Activated naive CD4-positive, alpha-beta T cell (primary cell): ENCODE measurements at places on chromosomes 12 and 14.

GRCh38 chr14:93426750-93427149 lies 4.0 kb upstream of the UNC79 start:
- DNase-seq, result no peak

DNA sequence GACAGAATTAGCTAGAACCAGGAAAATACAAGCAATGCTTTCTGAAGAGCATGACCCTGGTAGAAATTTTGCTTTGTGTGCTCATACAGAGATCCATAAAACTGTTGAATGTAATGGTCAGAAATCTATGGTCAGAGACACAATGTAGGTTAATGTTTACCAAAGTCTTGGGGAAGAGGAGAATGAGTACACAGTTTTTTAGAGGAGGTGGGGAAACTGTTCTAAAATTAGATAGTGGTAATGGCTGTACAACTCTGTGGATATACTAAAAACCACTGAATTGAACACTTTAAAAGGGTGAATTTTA lies 109.5 kb upstream of the ARHGAP5 start:
- no peak for DNase-seq

GRCh38 chr12:132965796-132966195 lies 9.7 kb upstream of the ZNF605 start:
- DNase-seq, result no peak

DNA sequence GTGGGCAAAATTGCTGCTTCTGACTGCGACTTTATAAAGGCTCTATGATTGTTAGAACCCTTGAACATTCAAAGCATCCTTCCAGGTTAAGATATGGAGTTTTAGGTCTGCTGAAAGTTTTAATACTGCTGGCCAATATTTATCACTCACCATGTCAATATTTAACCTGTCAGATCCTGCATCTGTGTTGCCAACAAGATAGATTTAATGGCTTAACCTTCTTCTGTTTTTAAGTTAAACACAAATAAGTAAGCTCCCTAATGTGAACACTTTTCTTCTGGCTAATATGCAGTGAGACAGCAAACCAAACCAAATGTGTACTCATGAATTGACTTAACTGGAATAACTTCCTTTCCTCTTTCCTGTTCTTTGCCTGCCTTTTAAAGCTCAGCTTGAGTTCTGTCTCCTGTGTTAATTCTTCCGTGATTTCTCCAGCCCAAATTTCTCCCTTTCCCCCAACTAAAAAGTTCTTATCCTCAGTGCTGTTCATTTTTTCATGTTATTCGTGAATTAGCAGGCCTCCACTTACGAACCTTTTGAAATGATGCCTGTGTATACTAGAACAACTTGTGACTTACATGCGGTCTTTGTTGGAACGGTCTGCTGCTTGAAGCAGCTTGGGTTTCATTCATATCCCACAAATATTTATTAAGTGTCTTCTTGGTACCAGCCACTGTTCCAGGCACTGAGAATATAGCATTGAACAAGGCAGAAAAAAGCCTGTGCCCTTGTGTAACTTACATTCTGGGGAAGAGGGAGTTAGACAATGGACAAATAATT lies 9.1 kb downstream of the FBXW8 start:
- DNase-seq, result no peak

DNA sequence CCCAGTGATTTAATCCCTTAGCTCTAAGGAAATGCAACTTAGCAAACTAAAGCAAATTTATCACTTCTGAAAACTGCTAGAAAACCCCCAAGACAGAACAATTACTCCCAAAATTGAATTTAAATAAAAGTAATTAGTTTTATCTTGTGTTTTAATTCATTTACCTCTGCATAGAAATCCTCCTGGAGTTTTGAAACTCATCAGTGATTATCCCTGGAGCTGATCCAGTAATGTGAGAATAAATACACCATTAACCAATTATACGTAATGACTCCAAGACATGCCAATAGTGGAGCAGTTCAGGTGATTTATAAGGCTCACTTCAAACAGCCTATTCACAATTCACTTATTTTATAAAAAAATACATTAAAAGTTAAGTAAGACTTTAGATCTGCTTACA lies 855.3 kb upstream of the FLRT2 start:
- DNase-seq, result no peak

GRCh38 chr12:131555197-131555846 lies 155.6 kb upstream of the SFSWAP start:
- DNase-seq, result no peak

- no peak for DNase-seq
Observed at GRCh38 chr14:93042968-93043940, 72.5 kb downstream of the ITPK1 start.

DNA sequence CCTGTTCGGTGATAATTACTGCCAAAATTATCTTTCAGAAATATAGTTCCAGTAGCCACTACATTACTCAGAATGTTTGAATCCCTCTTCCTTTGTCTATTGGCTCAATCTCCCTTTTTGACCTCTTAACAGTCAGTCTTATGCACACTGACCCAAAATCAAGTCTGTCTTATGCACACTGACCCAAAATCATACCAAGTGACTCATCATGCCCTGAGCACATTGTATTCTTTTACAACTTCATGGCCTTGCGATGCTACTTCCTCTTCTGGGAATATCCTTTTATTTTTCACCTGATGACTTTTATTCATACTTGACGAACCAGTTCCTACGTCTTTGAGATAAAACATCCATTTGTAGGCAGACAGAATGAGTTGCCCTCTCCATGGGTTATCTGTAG lies 182.3 kb downstream of the NPAS3 start:
- DNase-seq, result no peak

- no peak for DNase-seq
Observed at GRCh38 chr12:108320507-108321293, 18.4 kb downstream of the CMKLR1 start.

DNA sequence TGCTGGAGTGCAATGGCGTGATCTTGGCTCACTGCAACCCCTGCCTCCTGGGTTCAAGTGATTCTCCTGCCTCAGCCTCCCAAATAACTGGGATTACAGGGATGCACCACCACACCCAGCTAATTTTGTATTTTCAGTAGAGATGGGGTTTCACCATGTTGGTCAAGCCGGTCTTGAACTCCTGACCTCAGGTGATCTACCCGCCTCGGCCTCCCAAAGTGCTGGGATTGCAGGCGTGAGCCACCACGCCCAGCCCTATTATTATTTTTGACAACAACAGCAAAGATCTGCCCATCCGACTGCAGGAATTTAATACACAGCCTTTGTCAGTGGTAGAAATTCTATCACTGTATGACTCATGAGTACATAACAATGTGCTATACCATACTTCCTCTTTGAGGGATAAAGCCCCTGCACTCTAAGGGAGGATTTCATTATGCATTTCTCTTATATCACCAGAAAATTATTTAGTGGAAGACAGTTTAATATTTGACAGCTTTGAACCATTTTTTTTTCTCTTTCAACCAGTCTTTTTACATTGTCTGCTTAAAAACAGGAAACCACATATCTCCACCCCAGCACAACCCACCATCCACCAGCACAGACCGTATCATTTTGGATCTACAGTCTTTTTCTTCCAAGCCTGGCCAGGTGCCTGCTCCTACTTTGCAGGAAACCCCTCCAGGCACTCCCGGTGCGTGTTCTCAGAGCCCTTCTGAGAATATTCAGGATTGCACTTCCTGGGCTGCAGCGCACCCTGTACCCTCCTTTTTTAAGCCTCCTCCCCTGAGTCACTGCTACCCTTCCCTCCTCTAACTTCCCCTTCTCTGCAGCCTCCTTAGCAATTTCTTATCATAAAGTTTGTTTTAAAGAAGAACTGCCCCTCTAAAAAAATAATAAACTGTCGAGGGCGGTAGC lies 594 bp downstream of the ARHGDIB start:
- no peak for DNase-seq

GRCh38 chr14:35696119-35696518 lies 113.0 kb downstream of the RALGAPA1 start:
- no peak for DNase-seq

DNA sequence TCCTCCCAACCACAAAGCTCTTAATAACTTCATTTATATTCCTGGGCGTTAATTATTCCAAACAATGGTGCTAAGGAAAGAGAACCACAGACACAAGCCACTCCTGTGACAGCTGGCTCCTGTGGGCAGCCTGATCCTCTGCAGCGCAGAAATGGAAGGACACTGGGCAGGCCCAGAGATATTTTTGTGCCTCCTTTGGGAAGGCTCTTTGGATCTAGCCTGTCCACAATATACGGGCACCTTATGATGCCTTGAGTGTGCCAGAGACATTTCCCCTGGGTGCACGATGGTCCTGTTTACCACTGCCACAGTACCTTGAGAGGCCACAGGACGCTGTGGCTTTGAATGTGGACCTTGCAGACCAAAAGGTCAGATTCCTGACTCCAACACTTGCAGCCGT lies 2.1 kb downstream of the ASB2 start:
- no peak for DNase-seq

DNA sequence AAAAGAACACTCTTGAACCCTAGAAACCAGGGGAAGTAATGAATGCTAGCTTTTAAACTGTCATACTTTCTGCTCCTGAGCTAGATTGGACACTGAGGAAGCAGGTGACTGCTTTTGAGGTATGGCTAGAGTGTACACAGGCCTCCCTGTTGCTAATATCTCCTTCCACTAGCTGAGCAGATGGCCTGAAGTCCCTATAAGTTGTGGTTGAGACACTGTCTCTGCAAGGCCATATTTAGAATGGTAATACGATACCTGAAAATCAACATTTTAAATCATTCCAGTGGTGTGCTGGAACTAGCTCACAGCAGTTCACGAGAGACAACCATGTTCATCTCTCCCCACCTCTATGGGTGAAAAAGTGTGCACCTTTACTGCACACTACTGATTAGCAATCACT lies 46.4 kb upstream of the BMP4 start:
- DNase-seq, result no peak

GRCh38 chr14:96876747-96877146 lies 79.6 kb downstream of the VRK1 start:
- no peak for DNase-seq

GRCh38 chr14:70785556-70785955 lies 23.8 kb downstream of the MAP3K9 start:
- no peak for DNase-seq

DNA sequence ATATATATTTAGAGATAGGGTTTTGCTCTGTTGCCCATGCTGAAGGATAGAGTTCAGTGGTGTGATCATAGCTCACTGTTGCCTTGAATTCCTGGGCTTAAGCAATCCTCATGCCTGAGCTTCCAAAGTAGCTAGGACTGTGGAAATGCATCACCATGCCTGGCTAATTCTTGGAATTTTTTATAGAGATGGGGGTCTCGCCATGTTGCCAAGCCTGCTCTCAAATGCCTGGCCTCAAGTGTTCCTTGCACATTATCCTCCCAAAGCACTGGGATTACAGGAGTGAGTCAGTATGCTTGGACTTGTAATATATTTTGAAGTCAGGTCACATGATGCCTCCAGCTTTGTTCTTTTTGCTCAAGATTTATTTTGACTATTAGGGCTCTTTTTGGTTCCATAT lies 178.0 kb downstream of the RPAP3 start:
- DNase-seq, result no peak

DNA sequence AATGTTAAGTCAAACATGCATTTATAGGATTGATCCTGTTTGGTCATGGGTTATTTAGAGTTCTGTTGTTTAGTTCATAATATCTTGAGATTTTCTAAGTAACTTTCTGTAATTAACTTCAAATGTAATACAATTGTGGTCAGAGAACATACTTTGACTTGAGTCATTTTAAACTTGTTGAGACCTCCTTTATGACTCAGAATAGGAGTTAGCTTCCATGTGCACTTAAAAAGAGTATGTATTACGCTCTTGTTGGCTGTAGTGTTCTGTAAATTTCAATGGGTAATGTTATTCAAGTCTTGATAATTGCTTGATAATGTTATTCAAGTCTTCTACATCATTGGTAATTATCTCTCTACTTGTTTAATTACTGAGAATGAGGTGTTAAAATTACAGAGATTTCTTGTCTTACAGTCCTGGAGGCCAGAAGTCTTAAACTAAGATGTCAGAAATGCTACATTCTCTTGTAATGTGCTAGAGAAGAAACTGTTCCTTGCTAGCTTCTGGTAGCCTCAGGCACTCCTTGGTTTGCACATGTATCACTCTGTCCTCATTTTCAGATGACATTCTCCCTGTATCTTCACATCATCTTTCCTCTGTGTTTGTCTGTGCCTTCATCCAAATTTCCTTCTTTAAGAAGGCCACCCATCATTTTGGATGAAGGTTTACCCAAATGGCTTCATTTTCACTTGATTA lies 197.3 kb downstream of the TMTC3 start:
- DNase-seq, result no peak

DNA sequence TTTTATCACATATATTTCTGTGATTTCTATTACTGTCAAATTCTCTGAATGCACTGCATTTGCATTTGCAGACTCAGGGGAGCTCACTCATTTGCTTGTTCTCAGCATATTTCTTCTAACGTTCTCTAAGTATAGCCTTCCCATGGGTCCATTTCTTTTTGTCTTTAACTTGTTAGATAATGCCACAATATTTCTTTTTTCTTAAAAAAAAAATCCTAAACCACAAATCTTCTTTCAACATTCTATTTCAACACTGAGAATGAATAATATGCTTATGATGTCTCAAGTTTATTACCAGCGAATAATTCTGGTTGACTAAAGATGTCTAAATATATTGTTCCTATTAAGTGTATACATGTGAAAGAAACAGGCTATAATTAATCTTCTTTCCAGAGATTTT lies 200.2 kb downstream of the ANO6 start:
- no peak for DNase-seq

GRCh38 chr12:108169708-108170107 lies 40.6 kb downstream of the WSCD2 start:
- no peak for DNase-seq
